ENCODE measurements at places on chromosomes 7 and 10. TPM values are rescaled to one million over a fixed set of nuclear protein-coding genes. Genes with fewer than 3 reads are reported as not detected.

- DNase-seq = no peak
These were observed 176.8 kb downstream of the KIAA1217 start for GRCh38 chr10:24385776-24386175.

- DNase-seq = peak; percentile 12
These were observed 64.0 kb downstream of the MTPAP start for GRCh38 chr10:30284865-30285594.

Gene TRIM56
- total RNA-seq = 8.9 TPM

DNA sequence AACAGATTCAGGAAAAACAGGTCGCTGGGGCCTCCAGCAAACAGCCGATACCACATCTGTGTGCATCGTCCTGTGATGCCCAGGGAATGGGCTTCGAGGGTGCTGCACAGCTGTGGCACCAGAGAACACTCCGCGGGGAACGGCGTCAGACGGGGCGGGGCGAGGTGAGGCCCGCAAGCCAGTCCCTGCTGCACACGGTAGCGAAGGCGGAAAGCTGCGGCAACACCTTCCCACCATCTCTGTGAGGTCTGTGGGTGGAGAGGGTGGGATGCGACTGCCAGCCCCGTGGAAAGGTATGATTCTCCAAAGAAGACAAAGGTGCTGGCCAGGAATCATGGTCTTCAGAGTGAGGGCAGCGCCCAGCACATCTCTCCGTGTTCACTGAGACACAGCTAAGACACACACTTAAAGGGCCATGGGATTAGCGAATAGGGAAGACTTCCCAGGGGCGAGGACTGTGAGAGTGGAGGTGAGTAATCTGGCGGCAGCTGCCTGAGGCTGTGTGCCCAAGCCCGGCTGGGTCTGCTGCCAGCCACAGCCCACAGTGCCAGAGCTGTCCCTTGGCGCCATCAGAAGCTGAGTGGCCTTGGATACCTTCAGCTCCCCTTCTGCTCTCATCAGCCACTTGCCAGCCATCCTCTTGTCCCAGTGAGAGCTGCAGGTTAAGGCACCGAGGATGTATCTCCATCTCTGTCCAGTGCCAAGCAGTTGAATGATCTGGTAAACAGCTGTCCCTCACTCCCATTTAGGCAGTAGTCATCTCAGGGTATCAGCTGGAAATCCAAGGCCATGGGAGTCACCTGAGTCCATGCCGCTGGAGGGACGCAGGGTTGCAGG, 17.6 kb downstream of the PRKAG2 start:
- no peak for DNase-seq

Measured in H7 (cell line).